ENCODE measurements at places on chromosomes 2 and 18. TPM values are rescaled to one million over a fixed set of nuclear protein-coding genes. Genes with fewer than 3 reads are reported as not detected.

Gene LOXL3
- total RNA-seq = 0.66 TPM

Gene REG1B
- total RNA-seq = not detected

Gene PIAS2
- 51.1 TPM for total RNA-seq

Gene LRRC30
- not detected for total RNA-seq

DNA sequence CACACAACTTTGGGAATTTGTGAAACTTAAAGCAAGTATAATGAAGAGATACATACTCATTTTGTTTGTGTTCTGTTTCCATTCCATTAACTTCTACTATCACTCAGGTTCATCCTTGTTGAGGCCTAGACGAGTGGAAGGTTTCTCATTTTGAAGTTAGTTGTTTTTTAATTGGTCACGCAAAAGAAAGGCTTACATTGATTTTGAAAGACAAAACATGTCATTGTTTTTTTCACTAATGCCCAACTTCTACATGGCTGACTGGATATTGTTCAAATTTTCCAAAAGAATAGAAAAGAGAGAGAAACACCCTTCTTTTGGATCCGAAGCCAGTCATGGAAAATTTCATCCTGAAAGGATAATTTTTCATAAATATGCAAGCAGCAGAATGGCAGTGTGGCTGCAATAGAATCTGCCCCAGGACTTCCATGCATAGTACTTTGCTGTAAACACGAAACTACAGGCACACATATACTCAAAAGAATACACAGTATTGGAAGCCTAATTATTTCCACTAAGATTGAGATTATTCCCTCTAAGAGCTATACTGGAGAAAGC is 27.4 kb downstream of the PRKCE start:
- no peak for DNase-seq
- no peak overlapping the region for H3K4me3 ChIP-seq
- H3K4me1 ChIP-seq = peaks cover 20% of the 10 kb centered on the region
- no peaks in the 10 kb centered on the region for H3K36me3 ChIP-seq

GRCh38 chr2:74525717-74526648 is at the start of gene DQX1:
TSS of gene DQX1 (minus strand) at chr2:74526231. CDS start at chr2:74525729, 502 bp downstream.
- peak; percentile 84 for DNase-seq
- H3K27me3 ChIP-seq = no peaks in the 10 kb centered on the region
- H3K4me1 ChIP-seq = peaks cover 28% of the 10 kb centered on the region
- H3K27ac ChIP-seq = no peak within 1 kb of the TSS

- no peaks in the 10 kb centered on the region for H3K36me3 ChIP-seq
- H3K4me3 ChIP-seq = no peak overlapping the region
- no peak overlapping the region for H3K27ac ChIP-seq
- H3K4me1 ChIP-seq = no peaks in the 10 kb centered on the region
- no peak for DNase-seq
Observed at GRCh38 chr18:48592540-48593171, 53.8 kb downstream of the CTIF start.
